ENCODE measurements at places on chromosomes 11 and 22.
A peak's percentile ranks its signal among the peaks of the same experiment; 100 is the strongest.

DNA sequence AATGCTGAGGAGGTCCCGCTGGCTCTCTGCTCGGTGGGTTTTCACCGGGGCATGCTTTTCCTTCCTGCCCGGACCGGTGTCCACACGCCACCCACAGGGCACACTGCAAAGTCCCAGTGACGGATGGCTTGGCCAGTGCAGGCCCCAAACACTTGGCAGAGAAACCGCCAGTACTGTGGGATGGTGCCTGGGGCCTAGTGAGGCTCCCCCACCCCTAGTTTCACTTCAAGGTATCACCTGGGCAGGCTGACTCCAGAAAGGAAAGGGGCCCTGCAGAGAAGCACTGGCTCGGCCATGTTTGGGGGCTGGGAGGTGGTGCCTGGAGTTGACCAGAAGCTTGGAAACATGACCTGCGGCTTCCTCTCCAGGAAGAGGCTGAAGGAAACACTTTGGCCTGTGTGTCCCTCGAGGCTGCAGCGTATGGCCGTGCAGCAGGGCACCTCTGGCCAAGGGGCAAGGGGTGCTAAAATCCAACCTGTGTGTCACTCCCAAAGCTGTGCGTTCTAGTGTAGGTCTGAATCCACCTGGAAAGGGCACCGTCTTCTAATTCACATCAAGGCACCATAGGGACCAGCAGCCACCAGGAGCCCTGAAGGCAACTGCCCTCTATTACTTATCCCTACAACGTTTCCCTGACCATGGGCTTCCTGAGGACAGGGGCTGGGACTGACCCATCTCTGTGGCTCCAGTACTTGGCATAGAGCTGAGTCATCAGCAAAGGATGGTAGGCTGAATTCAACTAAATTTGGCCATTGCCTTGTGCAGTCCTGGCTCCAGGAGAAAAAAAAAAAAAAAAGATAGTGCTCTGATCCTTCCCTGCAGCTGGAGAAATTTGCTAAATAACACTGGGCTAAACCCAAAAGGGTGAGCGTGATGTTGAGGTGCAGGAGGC is 22.6 kb downstream of the TPBGL start:
- DNase-seq = no peak

- DNase-seq = no peak
Measured at GRCh38 chr11:112751772-112752171, 209.4 kb upstream of the NCAM1 start.

DNA sequence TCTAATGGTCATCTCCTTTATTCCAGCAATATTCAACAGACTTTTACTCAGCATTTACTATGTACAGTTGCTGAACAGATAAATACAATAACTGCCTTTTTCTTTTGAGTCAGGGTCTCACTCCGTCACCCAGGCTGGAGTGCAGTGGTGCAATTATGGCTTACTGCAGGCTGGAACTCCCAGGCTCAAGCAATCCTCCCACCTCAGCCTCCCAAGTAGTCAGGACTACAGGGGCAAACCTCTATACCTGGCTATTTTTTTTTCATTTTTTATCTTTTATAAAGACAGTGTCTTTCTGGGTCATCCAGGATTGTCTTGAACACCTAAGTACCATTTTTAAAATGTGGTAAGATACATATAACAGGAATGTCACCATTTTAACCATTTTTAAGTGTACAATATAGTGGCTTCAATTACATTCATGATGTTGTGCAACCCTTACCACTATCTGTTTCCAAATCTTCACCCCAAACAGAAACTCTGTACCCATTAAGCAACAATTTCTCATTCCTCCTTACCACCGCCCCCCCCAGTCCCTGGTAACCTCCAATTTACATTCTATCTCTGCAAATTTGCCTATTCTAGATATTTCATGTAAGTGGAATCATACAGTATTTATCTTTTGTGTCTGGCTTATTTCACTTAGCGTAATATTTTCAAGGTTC is 67.8 kb downstream of the MIAT start:
- no peak for DNase-seq

- DNase-seq = no peak
Measured at GRCh38 chr22:46062971-46063631, 86.1 kb upstream of the WNT7B start.

- no peak for DNase-seq
Measured at GRCh38 chr11:103987629-103988594, 48.5 kb upstream of the DDI1 start.

DNA sequence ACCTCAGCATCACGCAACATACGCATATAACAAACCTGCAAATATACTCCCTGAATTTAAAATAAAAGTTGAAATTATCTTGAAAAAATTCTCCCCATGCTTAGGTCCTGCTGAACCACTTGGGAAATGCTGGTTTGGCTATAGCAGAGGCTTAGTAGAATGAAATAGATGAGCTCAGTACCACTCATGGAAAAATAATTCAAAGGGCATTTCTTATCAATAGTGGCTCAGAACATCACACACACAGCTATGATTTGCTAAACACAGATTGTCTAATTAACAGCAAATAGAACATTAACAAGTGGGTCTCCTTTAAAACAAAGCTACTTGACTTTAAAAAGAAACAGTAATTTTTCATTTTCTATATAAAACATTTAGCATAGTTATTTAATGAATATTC is 21.5 kb downstream of the ELMOD1 start:
- DNase-seq = no peak

DNA sequence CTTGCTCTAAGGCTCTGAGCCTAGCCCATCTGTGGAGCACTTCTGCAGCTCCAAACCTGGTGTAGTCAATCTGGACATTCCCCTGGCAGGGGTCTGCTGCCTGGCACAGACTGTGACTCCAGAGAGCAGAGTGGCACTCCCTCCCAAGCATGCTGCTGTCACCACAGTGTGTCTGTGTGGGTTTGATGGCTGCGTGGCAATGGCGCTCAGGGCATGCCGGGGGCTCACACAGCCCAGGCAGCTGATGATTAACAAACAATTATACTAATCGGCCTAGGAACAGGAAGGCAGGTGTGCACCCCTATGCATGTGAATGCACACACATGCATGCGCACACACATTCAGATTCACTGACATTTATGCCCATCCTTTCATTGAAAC is 9.0 kb upstream of the NECTIN1 start:
- DNase-seq = no peak

GRCh38 chr11:107947904-107948303 is 19.7 kb downstream of the RAB39A start:
- DNase-seq = no peak

DNA sequence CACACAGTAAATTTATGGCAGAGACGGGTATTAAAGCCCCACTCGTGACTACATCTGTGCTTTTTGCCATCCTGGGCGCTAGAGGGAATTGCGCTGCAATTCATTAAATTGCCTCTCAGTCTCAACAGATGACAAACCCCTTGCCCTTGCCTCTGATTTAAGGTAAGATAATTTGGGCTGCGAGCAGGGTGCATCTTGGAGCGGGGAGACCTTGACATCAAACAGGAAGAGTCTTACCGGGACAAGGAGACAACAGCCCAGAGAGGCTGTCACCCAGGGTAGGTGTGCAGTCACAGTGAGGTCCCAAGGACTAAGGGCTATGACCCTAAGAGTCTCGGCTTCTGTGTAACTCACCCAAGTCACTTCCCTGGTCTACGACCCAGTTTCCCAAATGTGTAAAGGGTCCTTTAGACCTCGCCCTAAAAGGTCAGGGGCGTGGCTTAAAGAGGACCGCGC is 449 bp upstream of the TOM1 start:
- DNase-seq = no peak

- no peak for DNase-seq
Measured at GRCh38 chr11:119919656-119920055, 190.7 kb upstream of the NECTIN1 start.

DNA sequence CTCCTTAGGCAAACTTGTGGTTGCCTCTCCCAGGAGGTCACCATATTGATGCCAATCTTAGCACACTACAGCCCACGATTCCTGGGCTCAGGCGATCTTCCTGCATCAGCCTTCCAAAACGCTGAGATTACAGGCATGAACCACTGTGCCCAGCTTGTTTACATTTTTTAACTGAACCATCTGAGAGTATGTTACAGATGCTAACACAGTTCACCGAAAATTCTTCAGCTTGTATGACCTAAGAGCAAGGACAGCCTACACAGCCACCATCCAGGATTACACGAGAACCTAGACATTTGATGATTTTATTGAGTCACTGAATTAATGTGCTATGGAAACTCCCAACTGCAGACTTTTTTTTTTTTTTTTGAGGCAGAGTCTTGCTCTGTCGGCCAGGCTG is 5.8 kb upstream of the LGALS1 start:
- peak; percentile 95 for DNase-seq

GRCh38 chr11:134890446-134890845 is 478.4 kb upstream of the B3GAT1 start:
- no peak for DNase-seq

DNA sequence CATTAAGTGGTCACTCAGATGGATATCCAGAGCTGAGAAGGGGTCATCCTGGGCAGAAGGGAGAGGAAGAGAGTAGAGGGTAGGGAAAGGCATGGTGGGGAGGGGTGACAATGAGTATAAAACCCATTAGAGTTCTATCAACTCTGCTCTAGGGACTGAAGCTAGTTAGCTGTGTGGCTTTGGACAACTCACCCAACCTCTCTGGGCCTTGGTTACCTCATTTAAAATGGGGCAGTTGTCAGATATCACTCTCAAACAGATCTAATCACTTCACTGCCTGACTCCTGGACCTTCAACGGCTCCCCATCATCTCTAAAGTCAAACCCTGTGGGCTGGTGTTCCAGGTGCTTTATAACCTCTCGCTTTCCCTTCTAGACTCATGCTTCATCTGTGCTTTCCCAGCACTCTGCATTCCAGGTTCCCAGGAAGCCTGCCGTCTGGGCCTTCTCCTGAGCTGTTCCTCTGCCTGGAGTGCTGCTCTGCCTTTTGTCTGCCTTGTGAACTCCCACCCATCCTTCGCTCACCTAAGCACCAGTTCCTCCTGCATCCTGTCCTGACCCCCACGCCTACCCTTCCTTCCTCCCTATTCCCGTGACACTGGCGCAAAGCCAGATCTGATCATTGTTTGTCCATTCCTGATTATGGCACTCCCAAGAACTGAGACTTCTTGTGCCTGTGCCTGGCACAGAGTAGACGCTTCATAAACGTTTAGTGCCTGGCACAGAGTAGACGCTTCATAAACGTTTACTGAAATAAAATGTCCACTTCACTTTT is 22.3 kb upstream of the KCNJ11 start:
- DNase-seq = no peak

GRCh38 chr11:133778161-133778560 is 67.2 kb downstream of the SPATA19 start:
- DNase-seq = no peak

DNA sequence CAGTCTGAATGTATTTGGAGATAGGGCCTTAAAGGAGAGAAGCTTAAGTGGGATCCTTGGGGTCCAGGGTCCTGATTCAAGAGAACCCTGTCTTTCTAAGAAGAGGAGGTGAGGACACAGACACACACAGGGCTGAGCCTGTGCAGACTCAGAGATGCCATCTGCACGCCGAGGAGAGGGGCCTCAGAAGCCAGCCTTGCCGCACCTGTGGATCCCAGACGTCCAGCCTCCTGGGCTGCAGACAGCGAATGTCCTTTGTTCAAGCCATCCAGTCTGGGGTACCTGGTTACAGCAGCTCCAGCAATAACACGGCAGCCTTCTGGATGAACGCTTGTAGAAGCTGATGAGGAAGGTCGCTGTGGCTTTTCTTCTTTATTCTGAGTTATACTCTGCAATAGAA is 1086.1 kb downstream of the BRD1 start:
- no peak for DNase-seq

GRCh38 chr22:21634081-21634480 is 1.5 kb downstream of the CCDC116 start:
- DNase-seq = no peak

GRCh38 chr22:27100789-27101188 is 443.4 kb downstream of the MIAT start:
- peak; percentile 97 for DNase-seq

DNA sequence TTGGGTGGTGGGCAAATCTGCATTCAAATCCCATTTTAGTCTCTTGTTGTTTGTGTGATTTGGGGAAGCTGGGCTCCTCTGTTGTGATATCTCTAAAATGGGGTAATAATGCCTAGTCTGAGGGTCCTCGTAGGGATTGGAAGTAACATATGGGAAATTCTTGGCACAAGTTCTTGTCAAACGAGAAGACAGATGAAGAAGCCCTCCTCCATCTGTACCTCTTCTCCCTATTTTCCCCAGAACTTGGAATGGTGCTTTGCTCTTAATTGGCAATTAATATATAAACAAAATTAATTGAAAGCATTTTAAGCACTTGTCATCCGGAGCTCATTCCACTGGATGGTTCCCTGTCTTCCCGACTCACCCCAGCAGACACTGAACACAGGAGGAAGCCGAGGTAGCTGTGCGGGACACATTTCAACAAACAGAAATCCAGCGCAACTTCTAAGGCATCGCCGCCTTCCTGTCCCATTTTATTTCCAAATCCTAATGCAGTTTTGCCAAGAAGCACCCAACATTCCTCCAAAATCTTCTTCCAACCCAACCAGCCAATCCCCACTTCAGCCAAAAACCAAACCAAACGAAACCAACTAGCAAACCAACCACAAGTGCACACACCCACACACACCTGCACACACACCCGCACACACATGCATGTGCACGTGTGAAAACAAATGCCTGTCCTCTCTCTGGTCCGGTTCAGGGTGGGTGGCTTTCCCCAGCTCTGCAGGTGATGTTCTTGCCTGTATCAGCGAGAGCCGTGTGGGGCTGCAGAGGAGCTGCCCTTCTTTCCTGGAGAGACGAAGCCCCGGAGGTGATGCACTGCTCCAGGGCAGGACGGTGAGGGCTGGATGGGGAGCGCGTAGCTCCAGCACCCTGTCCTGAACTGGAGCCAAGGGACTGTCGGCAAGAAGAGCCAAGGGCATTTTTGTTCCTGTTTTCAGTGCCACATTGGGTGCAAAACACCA is 100.8 kb upstream of the B3GAT1 start:
- no peak for DNase-seq

- DNase-seq = no peak
Measured at GRCh38 chr11:29641201-29641600, 375.6 kb downstream of the KCNA4 start.

DNA sequence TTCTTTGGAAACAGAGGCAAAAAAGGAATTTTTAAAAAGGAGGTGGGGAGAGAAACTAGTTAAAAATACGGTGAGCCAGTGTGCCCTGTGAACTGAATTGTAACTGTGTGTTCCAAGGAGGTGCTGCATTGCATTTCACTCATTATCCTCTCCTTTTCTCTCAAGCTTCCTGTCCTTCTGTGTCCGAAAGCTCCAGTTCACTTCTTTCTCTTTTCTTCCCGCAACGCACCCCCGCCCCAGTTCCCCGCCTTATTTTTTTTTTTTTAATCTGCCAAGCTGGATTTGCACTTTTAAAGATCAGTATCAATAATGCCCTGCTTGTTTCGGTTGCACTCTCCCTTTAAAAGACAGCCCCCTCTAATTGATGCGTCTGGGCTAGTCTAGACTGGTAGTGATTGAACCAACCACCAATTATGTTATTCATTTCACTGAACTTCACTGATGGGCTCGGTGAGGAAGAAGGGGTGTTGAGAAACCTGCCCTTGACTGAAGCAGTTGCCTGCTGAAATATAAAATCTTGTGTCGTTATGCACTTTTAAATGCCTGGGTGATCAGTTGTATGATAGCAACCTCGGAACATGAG is 18.5 kb downstream of the BLID start:
- DNase-seq = no peak

- DNase-seq = peak; percentile 44
Measured at GRCh38 chr11:65439331-65440181, 17.0 kb downstream of the NEAT1 start.

Measured in Caki2 (cell line).